AG08395 (cell line): ENCODE measurements at places on chromosomes 16 and 17.

DNA sequence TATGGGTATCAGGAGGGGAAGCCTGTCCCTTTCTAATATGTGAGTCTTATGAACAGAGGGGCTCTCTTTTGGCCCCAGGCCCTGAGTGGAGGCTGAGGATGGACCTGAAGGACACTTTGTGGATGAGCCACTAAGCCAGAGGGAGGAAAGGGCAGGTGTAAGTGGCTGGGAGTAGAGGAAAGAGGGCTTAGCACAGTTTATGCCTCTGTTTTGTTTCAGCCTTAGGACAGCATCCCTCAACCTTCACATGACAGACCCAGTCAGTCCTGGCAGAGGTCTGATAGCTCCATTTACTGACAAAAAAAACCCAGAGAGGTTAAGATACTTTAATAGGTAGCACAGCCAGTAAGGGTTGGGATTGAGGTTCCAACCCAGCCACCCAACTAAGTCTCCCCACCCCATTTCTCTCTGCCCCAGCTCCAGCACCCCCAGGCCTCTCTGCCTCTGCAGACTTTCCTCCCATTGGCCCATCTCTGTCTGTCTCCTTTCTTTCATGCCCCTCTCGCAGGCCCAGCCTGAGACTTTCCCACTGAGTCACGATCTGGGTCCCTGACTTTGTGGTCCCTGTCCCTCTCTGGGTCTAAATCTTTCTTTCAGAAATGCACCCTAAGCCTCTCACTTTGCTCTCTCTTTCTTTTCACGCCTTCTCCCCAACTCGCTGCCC is 4.7 kb upstream of the TBX21 start:
- DNase-seq, result no peak

- DNase-seq, result peak; percentile 25
Measured at GRCh38 chr17:77882481-77883212, 75.9 kb upstream of the TNRC6C start.

GRCh38 chr16:29983420-29984136 is 9.9 kb downstream of the TAOK2 start:
- no peak for DNase-seq

DNA sequence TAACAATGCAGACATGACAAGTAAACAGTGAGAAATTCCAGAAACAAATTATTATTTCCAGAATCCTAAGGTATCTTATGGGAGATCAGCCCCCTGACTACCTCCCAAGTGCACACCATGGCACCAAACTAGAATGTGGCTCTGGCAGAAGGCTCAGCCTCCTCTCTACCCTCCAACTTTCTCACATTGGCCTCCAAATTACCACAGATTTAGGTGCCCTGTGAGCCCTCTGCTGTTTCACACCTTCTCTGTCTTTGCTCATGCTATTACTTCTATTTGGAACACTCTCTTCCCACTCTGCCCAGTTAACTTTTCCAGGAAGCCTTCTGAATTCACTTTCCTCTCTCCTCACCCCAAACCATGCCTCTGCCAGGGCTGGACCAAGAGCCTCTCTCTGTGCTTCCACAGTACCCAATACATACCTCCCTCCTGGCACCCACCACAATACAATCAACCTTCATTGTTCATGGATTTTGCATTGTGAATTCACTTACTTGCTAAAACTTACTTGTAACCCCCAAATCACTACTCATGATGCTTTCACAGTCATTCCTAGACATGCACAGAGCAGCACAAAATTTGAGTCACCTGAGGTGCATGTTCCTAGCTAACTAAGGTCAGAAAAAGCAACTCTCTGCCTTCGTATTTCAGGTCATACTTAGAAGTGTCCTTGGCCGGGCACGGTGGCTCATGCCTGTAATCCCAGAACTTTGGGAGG is 31.4 kb downstream of the SMG6 start:
- DNase-seq, result no peak

- no peak for DNase-seq
Measured at GRCh38 chr17:14116263-14117024, 47.1 kb downstream of the COX10 start.

GRCh38 chr17:3557768-3558583 is at the start of gene TRPV3:
Gene TRPV3 (minus strand): TSS chr17:3557812. CDS start chr17:3554850, 2,962 bp downstream.
- no peak for DNase-seq

GRCh38 chr17:15885770-15886169 is 59.2 kb upstream of the ADORA2B start:
- DNase-seq, result no peak
